ENCODE measurements at places on chromosomes 4 and X.

DNA sequence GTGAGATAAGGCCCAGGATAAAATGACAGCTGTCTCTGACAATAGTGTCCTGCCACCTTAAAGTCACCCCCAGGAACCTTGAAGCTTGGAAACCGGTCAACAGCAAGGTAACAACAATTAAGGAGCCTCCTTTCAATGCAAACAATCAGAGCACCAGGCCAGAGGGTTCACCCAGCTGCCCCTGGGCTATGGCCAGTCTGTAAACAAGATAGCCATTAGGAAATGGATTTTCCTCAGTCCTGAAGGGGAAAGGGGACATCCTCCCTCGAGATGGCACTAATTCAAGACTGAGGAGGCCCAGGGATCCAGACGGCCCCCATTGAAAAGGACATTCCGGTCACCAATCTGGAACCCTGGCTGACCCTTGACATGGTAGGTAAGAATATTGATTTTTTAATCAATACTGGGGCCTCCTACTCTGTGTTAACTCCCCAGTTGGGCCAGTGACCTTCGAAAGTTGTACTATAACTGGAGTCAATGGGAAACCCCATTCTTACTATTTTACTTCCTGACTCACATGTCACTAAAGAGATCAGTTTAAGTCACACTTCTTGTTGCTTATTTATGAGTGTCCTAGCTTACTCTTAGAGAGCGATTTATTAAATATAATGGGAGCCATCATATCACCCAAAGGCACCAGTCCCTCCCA is 61.7 kb upstream of the CT45A1 start:
- DNase-seq: no peak

GRCh38 chrX:103550415-103551051 is 31.2 kb upstream of the RAB40A start:
- no peak for DNase-seq

GRCh38 chr4:5800496-5800895 is 89.5 kb downstream of the EVC start:
- DNase-seq: no peak

DNA sequence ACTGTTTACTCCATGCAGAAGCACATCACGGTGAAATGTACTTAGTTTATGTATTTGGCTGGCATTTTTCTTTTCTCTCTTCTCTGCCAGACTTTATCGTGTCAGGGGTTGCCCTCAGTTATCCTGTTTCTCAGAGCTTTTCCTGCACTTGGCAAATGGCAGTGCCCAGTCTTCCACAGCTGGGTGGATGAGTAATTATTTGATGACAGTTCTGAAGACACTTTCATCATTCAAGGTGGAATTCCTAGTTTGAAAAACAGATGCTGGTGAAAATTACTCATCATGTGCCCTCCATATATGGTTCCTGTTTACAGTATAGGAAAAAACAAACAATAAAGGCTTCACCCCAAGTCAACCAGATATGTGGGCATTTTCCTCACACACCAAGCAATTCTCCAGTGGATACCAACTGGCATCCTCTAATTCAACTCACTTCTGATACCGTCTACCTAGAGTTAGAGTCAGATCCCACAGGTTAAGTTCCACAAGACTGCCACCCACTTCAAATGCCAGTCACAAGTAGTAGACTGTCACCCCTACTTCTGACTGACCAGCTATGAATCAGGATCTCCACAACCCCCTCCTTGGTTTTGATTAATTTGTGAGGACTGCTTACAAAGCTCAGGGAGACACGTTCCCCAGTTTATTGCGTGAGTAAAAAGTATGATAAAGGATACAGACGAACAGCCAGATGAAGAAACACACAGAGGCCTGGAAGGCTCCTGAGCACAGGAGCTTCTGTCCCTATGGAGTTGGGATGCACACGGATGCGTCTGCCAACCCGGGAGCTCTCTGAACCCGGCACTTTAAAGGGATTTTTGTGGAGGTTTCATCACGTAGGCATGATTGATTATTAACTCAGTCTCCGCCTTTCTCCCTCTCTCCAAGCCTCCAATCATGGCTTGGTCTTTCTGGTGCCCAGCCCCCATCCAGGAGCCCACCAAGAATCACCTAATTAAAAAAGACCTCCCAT is 72.9 kb downstream of the CLDN34 start:
- DNase-seq: no peak

GRCh38 chr4:77636902-77637301 is 31.3 kb downstream of the CXCL13 start:
- DNase-seq: no peak

- DNase-seq: no peak
Observed at GRCh38 chr4:81503586-81503985, 31.9 kb upstream of the RASGEF1B start.

Data from stimulated activated CD4-positive, alpha-beta T cell treated with anti-CD3 and anti-CD28 coated beads, Interleukin-1b, Interleukin-23, amount 100 ng/mL, for 1 hour (primary cell).